ENCODE measurements at places on chromosomes 6 and 20. TPM values are rescaled to one million over a fixed set of nuclear protein-coding genes. Genes with fewer than 3 reads are reported as not detected.

Gene DLK2
- 4.7 TPM for total RNA-seq

Gene ADGRF4
- total RNA-seq = 1.3 TPM

Gene BPIFB2
- not detected for total RNA-seq

Gene MYB
- total RNA-seq = 1.6 TPM

Gene SCGN
- not detected for total RNA-seq

Gene DNMT3B
- total RNA-seq = 7.5 TPM

- DNase-seq = no peak
Measured at GRCh38 chr20:1657556-1658334, at the start of gene SIRPG. SIRPG (minus strand) TSS chr20:1657779; CDS start chr20:1657714, 65 bp downstream.

DNA sequence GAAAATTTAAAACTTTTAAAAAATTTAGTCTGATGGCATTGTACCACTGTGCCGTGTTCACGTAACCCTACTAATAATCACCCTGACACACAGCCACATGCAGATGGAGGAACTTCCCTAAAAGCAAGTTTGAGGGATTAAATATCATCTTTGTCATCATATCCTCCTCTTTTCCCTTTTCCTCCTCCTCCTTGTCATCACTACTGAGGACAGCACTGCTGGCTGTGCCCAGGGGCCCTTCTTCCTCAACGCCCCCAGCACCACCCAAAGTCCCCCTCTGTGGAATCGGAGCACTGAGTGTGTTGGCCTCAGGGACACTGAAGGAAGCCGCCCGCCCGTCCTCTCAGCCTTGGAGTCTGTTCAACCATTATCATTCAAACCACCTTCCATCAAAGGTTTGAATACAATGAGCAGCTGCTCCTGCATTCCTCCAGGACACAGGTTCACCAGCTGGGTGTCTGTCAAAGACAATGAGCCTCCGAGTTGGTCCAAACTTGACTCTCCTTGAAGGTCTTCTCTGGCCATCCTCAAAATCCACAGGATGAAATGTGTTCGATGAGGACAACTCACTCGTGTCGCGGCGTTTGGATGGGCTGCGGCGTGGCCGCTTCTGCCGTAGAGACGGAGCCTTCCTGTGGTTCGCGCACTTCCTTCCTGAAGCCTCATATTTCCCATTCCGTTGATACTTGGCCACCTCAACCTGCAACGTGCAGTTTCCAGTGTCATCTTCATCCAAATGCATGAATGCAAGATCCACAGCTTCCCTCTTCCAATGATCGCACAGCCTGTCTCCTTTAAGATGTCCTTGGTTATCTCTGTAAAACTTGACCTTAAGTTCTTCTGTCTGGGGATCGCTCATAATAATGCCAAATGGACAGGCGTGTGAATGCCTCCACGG lies 23.3 kb downstream of the NQO2 start:
- DNase-seq = no peak

DNA sequence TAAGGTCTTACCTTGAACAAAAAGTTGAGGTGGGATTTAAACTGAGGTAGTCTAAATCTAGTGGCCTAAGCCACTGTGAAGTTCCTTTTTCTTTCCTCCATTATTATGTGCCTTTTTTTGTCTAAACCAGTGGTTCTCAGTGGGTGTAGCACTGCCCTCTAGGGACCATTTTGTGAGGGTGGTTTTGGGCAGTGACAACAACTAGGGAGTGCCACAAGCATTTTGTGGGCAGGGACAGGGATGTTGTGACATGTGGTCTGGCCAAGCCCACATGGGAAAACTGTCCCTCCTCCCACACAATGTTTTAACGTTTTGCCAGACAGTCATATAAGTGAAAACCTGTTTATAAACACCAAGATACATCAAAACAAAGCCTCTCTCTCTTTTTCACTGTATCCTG lies 899.4 kb upstream of the FLRT3 start:
- no peak for DNase-seq

GRCh38 chr20:1619861-1620444 lies at the start of gene SIRPB1:
SIRPB1 (minus strand) TSS chr20:1620009; CDS start chr20:1619944, 65 bp downstream.
- no peak for DNase-seq

DNA sequence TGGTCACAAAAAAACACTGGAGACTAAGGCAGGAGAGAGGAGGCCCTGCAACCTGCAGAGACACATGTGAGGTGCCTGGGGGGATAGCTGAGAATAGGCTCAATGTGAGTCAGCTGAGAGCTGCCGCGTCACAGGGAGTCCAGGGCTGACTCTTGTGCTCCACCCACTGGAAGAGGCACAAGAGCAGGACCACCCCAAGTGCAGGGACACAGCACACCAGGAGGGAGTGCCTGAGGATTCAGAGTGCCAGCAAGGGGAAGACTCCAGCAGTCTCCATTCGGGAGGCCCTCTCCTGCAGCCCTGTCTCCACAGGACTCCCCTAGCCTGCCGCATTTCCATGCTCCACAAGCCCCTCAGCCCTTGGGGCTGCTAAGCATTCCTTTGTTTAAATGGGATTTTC lies 105.5 kb downstream of the HUS1B start:
- no peak for DNase-seq

DNA sequence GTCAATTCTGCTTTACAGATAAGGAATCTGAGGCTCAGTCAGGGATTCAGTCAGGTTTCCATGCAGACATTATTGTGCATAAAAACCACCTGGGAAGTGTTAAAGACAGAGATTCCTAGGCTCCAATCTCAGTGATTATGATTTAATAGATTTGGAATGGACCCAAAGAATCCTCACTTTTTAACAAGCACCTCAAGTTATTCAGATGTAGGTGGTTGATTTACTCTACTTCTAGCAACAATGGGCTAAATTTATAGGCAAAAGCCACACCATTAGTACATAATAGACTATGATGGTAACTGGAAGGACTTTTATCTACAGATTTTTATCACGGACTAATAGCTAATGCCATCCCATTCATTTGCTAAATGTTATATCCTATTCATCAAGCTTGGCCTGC lies 9.0 kb downstream of the ENPP1 start:
- no peak for DNase-seq

- DNase-seq = no peak
Measured at GRCh38 chr6:122365775-122366403, 33.6 kb upstream of the HSF2 start.

DNA sequence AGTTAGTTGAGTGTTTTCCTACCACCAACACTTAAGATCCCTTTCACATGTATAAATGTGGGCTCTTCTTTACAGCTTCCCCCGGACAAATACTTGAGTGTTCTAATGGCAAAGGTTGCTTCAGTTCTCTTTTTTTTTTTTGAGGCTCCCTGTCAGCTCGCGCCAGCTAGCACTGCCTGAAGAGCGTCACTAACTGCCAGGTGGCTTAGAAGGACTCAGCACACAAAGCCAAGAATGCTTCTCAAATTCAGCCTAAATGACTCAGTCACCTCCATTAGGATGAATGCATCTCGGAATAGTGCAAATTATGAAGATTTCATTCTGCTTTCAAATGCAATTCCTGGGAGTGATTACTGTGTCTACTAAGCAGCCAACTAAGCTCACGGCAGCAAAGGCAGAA lies 150.7 kb upstream of the BTBD3 start:
- no peak for DNase-seq

DNA sequence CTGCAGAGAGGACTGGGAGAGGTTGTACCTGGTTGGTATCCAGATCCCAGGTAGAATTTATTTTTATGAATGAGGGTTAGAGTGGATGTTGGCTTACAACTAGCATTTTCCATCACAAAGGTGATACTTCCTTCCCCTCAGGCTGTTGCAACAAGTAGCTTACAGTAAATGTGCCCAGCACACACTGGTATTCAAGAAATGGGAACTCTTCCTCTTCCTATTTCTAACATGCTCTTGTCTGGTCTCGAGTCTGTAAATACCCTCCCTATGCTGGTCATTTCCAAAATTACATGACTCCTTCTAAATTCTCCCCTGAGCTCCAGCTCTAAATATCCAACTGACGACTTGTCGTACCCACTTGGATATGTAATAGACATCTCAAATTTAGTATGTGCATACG lies 90.1 kb upstream of the FOXC1 start:
- no peak for DNase-seq

DNA sequence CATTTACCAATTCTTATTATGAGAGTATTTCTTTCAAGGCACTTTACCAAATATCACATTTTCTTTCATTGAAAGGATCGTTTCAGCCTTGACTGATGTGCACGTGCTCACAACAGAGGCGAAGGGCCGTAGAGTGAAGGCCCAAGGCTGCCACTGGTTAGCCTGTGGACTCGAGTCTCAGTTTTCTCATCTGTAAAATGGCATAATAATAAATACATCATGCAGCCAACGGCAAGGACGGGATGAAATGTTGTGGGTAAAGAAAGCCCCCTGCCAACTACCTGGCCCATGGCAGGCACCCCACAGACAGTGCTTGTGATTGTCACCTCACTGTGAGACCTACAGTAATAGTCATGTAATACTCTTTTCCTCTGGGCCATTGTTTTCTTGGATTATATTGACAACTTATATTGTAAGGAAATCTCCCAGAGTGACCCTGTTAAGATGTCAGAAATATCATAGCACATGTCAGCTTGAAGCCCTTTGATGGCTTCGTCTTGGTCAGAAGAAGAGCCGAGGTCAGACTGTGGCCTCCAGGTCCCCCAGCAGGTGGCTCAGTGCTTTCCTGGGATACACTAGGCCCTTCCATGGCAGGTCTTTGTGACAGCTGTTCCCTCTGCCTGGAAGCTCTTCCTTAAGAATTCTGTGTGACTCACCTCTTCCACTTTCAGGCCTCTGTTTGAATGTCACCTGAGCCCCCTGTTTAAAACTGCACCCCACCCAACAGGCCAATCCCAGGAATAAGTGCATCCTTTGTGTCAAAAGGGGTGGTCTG lies 36.3 kb downstream of the FAM50B start:
- no peak for DNase-seq

DNA sequence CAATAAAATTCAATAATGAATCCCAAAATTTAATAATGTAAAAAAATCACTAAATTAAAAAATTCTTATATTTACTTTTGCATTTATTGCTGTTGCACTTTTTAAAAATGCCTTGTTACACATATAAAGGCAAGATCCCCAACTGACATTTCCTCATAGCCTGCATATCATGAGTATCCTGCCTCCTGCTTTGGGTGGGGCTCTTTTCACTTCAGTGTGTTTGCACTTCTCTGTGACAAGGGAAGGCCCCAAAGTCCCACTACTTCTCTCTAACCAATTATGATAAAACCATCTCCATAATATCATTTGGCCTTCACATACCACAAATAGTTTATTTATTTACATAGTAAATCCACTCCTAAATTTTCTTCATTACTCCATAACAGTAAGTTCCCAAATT lies 446.1 kb upstream of the MARCKS start:
- DNase-seq = no peak

- no peak for DNase-seq
Measured at GRCh38 chr6:51817832-51818231, 269.6 kb downstream of the PKHD1 start.

GRCh38 chr20:62733891-62734290 lies 25.3 kb downstream of the NTSR1 start:
- DNase-seq = no peak

GRCh38 chr6:37441651-37442050 lies 8.6 kb downstream of the CMTR1 start:
- no peak for DNase-seq

- DNase-seq = peak; percentile 90
Measured at GRCh38 chr20:46089417-46090388, at the start of gene NCOA5. NCOA5 (minus strand) TSS chr20:46089962; CDS start chr20:46079424, 10,538 bp downstream.

Data from mesothelial cell of epicardium (in vitro differentiated cells).